ENCODE measurements at places on chromosomes 2 and 18. TPM values are rescaled to one million over a fixed set of nuclear protein-coding genes. Genes with fewer than 3 reads are reported as not detected.

The BOLL gene
- total RNA-seq = not detected

The CLEC4F gene
- 0.55 TPM for total RNA-seq

- H3K4me1 ChIP-seq = peaks cover 32% of the 10 kb centered on the region
- H3K27me3 ChIP-seq = no peaks in the 10 kb centered on the region
- H3K4me3 ChIP-seq = peak overlapping the region; percentile 81
- DNase-seq = no peak
- no peaks in the 10 kb centered on the region for H3K36me3 ChIP-seq
- peak overlapping the region; percentile 78 for H3K27ac ChIP-seq
Observed at GRCh38 chr2:166375195-166375735, 479 bp downstream of the SCN9A start.

DNA sequence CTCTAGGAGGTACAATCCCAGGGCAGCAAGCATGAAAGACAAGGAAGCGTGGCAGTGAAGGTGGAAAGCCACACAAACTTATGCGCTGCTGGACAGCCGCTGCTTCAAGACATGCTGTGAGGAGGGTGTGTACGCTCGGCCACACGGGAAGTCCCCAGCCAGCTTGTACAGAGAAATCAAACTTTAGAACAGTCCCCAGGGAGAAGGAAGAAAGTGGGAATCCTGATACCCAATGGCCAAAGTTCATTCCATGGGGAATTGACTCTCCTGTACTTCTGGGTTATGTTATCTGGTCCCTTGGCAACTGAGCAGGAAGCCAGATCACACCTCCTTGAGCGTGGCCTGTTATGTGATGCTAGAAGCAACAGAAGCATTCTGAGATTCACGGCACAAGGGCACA lies 86.1 kb upstream of the BOD1L2 start:
- DNase-seq = no peak
- H3K27me3 ChIP-seq = no peaks in the 10 kb centered on the region
- H3K36me3 ChIP-seq = no peaks in the 10 kb centered on the region
- no peaks in the 10 kb centered on the region for H3K4me1 ChIP-seq
- no peak overlapping the region for H3K27ac ChIP-seq

DNA sequence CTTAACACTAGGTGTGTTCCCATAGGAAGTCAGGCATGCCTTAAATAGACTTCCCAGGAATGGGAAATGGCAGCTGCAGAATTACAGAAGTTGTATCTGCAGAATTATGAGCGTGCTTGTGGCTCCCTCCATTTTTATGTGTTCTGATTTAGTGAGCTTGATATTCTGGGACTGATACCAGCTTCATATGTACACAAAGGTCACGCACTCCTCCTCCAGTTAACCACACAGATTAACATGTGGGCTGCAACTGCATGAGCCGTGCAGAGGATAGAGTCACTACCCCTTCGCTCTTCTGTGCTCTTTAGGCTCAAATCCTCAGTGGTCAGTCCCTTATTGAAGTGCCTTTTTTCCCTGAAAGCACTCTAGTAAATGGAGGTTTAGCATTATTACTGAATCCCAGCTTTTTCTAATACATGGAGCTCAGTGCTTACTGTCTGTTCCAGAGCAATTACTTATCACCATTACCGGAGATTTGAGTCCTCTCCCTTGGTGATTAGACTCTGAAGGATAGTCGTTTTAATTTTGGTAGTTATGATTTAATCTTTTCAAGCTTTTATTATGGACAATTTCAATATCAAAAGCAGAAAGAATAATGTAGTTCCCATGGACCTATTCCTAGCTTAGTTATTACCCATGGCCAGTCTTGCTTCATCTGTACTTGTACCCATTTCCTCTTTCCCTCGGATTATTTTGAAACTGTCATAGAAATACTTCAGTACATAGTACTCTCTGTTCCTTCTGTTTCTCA lies 238.3 kb downstream of the PRKCE start:
- peak overlapping the region; percentile 88 for H3K27ac ChIP-seq
- no peak overlapping the region for H3K4me3 ChIP-seq
- no peaks in the 10 kb centered on the region for H3K27me3 ChIP-seq
- peaks cover 87% of the 10 kb centered on the region for H3K4me1 ChIP-seq
- no peak for DNase-seq

DNA sequence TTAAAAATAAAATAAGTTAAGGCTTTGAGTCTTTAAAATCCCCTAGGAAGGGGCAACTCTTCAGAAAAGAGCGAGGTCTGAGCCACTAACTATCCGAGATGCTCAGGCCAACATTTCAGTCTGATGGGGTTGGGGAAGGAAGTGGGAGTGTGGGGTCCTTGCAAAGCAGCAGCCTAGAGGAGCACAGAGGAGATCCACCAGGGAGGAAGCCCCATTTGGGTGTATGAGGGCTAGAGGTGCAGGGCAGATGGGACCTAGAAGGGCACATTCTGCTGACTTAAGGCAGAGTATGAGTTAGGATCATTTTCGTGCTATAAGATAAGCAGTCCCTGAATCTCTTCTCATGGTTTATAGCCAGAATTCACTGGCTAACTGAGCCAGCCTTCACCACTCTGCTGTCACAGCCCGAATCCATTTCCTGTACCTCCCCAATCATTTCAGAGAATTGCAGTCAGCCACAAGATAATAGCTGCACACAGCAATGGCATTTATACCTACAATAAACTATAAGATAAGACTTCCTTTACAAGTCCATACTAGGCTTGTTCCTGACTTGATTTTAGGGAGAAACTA lies 37.0 kb downstream of the MRPL30 start:
- H3K27me3 ChIP-seq = no peaks in the 10 kb centered on the region
- peaks cover 23% of the 10 kb centered on the region for H3K36me3 ChIP-seq
- DNase-seq = no peak
- H3K27ac ChIP-seq = no peak overlapping the region
- H3K4me3 ChIP-seq = no peak overlapping the region

DNA sequence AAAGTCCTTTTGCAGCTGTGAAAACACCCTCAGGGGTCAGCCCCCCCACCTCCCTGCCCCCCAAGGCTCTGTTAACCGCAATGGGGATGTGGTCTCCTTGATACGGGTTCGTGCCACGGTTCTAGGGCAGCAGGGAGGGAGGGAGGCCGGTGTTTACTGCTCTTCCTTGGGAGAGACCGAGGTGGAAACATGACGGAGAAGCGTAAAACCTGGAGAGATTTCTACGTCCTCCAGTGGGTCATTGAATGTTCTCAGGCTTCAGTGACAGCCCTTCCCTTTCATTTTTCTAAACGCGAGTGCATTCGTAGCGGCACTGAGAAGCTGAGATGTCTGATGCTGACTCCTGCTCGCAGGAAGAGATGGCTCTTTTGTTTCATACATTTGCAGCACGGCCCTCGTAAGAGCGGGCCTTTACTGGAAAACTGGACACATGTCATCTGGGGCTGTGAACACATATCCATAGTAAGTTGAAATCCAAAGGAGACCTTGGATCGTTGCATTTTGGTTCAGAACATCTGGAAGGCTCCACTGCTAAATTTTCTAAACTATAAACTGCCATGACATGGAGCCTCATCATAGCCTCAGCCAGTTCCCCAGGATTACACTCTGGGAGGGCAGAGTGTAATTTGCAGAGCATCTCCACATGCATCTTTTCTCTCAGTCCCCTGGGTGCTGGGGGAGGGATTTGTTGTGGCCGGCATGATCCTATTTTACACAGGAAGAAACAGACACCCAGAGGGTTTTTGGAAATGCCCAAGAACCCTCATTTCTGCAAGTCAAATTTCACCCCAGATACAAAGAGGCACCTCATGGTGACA lies 40.6 kb upstream of the HDAC4 start:
- no peaks in the 10 kb centered on the region for H3K36me3 ChIP-seq
- no peak for DNase-seq
- H3K4me3 ChIP-seq = no peak overlapping the region
- H3K4me1 ChIP-seq = peaks cover 33% of the 10 kb centered on the region
- no peaks in the 10 kb centered on the region for H3K27me3 ChIP-seq

DNA sequence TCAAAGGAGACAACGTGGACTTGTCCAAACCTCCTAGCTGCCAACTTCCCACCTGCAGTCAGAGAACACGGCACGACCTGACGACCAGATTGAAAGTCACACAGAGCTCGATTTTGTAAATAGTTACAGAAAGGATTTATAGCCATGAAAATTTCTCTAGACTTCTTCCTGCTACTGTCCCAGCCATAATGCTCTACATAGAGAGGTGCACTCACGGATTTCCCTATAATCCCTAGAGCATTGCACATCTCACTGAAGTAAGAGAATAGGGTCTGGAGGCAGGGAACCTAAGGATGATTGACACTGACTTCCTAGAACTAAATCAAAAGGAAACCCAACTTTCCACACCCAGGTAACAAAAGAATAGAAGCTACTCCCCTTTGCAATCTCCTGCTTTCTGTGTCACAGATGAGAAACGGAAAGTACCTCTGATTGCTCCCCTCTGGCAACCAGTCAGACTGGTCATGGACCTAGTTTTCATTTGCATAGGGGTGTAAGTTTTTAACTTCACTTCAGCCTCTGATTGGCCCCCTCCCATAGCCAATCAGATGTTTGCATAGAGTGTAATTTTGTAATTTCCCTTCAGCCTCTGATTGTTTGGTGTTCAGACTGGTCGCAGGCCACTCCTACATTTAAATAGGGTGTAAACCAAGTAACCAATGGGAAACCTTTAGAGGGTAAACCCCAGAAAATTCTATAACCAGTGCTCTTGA lies 58.6 kb upstream of the FBXO11 start:
- no peaks in the 10 kb centered on the region for H3K4me1 ChIP-seq
- no peak for DNase-seq
- H3K4me3 ChIP-seq = no peak overlapping the region
- H3K27me3 ChIP-seq = no peaks in the 10 kb centered on the region
- H3K36me3 ChIP-seq = no peaks in the 10 kb centered on the region
- no peak overlapping the region for H3K27ac ChIP-seq

DNA sequence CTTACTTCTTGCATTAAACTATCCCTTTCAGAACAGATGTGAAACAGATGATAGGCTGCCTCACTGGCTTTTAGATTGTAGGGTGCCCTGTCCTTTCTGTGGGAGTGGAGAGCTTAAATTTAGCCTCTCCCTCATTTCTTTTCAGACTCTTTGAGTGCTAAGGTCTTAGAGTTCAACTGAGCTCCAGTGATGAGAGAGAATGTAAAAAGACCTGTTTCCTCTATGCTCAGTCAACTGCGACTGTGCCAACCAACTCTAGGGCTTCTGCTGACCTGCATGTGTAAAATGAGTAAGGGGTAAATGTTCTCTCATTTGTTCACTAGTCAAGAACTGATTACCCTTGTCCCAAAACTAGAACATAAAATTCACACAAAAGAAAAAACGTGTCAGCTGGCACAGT lies 104.8 kb upstream of the TGFA start:
- H3K27me3 ChIP-seq = no peaks in the 10 kb centered on the region
- no peaks in the 10 kb centered on the region for H3K36me3 ChIP-seq
- no peak overlapping the region for H3K27ac ChIP-seq
- no peak for DNase-seq
- H3K4me1 ChIP-seq = no peaks in the 10 kb centered on the region

- H3K27ac ChIP-seq = no peak overlapping the region
- no peak overlapping the region for H3K4me3 ChIP-seq
- no peaks in the 10 kb centered on the region for H3K4me1 ChIP-seq
- peaks cover 4% of the 10 kb centered on the region for H3K36me3 ChIP-seq
- no peak for DNase-seq
- no peaks in the 10 kb centered on the region for H3K27me3 ChIP-seq
Observed at GRCh38 chr2:182952741-182953450, 85.4 kb downstream of the NCKAP1 start.

DNA sequence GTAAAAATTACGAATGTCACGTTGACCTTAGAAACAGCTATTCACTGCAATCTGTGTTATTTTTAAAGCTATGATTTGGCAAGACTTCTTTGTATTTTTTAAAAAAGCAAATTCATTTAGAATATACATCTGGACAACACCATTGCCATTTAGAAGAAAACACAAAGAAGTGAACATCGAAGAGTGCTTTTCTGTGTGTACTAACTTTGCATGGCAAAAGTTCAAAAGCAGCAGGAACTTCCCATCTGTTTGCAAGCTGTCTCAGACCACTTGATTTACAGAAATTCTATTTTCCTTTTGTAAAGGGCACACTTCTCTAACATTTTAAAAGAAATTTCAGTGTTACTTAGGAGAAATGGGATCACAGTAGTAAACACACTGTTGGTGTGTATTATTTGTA lies 145.9 kb downstream of the CALCRL start:
- no peaks in the 10 kb centered on the region for H3K27me3 ChIP-seq
- no peak overlapping the region for H3K27ac ChIP-seq
- no peaks in the 10 kb centered on the region for H3K36me3 ChIP-seq
- H3K4me1 ChIP-seq = no peaks in the 10 kb centered on the region

DNA sequence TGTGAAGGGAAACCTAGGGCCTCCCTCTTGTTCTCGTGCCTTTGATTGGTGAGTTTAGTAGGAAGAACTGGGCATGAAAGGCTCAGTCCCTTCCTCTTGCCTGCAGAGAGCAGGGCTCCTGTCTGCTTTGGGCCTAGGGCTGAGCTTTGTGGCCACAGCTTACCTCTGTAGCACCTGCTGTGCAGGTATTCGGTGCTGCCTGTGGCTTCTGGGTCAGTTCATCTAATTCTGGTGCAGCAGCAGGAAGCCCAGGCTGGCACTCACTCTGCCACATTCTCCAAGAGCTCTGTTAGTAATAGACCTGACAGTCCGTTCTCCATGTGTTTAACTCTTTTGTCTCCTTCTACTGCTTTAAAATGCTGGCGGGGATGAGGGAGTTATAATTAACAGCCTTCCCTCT lies 96.5 kb downstream of the DLGAP1 start:
- no peak overlapping the region for H3K4me3 ChIP-seq
- no peaks in the 10 kb centered on the region for H3K4me1 ChIP-seq
- H3K27ac ChIP-seq = no peak overlapping the region
- DNase-seq = no peak
- H3K36me3 ChIP-seq = no peaks in the 10 kb centered on the region
- H3K27me3 ChIP-seq = peaks cover 5% of the 10 kb centered on the region

Data from sigmoid colon (tissue), 7 donors.